Effector CD4-positive, alpha-beta T cell (primary cell): ENCODE measurements at places on chromosomes 6 and 20.

- no peak for DNase-seq
These were observed 120.2 kb downstream of the QRSL1 start for GRCh38 chr6:106749609-106750008.

- no peak for DNase-seq
These were observed 58.9 kb upstream of the NAA20 start for GRCh38 chr20:19958219-19958618.

DNA sequence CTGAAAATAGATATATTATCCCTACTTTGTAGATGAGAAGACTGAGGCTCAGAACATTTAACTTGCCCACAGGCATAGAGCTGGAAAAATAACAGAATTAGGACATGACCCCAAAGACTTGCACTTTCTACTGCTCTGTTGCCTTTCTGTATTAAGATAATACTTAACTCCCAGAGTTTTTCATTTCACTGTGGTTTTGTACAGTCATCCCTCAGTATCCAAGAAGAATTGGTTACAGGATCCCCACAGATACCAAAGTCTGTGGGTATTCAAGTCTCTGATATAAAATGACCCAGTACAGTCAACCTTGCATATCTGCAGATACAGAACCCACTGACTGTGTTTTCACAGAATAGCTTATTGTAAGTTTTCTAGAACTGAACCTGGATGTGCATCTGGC is 16.8 kb downstream of the MRS2 start:
- DNase-seq, result no peak

GRCh38 chr6:143896126-143896860 is 32.0 kb downstream of the ZC2HC1B start:
- DNase-seq, result no peak

GRCh38 chr20:32798046-32798981 is 21.4 kb upstream of the MAPRE1 start:
- no peak for DNase-seq
